ENCODE measurements at places on chromosomes 7 and 10. TPM values are rescaled to one million over a fixed set of nuclear protein-coding genes. Genes with fewer than 3 reads are reported as not detected.

- H3K36me3 ChIP-seq: peaks cover 54% of the 10 kb centered on the region
- no peak overlapping the region for H3K4me3 ChIP-seq
- no peaks in the 10 kb centered on the region for H3K4me1 ChIP-seq
- no peak overlapping the region for H3K27ac ChIP-seq
These were observed 87.0 kb downstream of the LARP4B start for GRCh38 chr10:844552-844951.

DNA sequence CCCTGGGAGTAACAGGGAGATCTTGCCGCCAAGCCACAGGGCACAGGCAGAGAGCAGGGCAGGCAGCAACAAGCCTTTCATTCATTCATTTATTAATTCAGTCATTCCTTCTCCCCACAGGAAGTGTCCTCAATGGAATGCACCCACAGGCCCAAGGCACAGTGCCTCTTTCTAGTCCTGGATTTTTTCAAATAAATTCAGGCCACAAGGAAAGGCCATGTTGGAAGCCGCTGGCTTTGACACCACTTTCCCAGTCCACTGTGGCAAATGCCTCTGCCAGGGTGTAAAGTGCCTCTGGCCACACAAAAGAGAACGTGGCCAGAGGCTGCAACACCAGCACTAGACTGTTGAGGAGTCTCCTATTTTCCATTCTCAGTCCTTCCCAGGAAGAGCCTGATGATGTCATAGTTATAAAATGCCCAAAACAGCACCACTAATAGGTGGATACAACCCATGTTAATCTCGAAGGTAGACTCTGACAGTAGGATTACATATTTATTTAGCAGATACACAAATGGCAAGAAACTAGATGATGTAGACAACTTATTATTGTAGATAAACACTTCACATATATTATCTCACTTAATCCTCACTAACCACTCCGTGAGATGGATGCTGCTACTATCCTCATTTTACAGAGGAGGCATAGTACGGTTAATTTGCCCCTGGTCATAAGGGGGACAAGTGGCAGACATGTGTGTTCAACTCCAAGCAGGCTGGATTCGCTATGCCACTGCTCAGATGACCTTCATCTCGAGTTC, 5.5 kb downstream of the JAZF1 start:
- peak overlapping the region; percentile 52 for H3K27ac ChIP-seq
- no peak overlapping the region for H3K4me3 ChIP-seq
- no peak for DNase-seq
- no peaks in the 10 kb centered on the region for H3K36me3 ChIP-seq
- peaks cover 20% of the 10 kb centered on the region for H3K4me1 ChIP-seq

The DLX5 gene
- total RNA-seq: not detected

The SDK1 gene
- 2.4 TPM for total RNA-seq

The GRB10 gene
- total RNA-seq: 59.3 TPM

The SLC13A1 gene
- 0.12 TPM for total RNA-seq

- H3K36me3 ChIP-seq: peaks cover 7% of the 10 kb centered on the region
- DNase-seq: no peak
- no peaks in the 10 kb centered on the region for H3K27me3 ChIP-seq
- H3K27ac ChIP-seq: no peak overlapping the region
These were observed 15.3 kb downstream of the ZFAND4 start for GRCh38 chr10:45657033-45657926.

The PSD gene
- 0.64 TPM for total RNA-seq

DNA sequence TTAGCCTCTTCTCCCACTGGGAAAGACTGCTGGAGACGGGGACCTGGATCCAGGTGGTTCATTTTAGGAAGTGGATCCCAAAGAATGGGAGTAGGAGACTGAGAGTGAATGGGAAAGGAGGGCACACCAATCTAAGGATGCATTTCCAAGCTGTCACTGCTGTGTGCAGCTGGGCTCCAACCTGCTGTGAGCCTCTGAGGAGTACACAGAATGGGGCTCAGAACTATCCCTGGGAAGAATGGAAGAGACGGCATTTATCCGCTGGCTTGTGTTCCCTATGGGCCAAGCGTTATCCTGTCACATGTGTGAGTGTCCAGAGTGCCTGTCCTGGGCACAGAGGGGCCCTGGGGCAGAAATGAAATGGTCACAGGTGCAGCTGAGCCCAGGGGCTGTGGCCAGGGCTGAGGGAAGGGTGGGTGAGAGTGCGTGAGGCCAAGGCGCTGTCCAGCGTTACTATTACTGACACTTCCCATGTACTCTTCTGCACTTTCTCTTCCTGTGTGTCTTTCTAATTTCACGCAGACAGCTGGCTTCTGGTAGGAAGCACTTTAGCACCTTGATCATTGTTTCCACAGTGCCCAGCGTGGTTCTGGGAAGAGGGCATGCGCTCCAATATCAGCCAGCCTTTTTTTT, 35.4 kb upstream of the PODXL start:
- DNase-seq: no peak
- no peaks in the 10 kb centered on the region for H3K4me1 ChIP-seq
- H3K27ac ChIP-seq: no peak overlapping the region
- no peaks in the 10 kb centered on the region for H3K36me3 ChIP-seq

DNA sequence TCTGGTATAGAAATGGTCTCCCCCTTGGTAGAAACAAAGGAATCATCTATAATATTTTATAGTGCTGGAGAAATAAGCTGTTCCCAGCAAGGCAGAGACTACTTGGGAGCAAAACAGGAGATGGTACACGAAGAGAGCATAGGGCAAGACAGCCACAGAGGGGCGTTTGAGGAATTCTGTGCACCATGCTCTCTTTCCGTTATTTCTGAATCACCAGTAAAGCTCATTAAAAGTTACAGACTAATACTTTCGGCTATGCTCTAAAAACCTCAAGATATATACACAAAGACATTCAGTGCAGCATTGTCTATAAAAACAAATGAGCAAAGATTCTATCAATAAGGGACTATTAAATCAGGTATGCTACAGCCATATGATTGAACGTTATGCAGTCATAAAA, 68.5 kb upstream of the FHIP2A start:
- H3K27ac ChIP-seq: no peak overlapping the region
- no peak overlapping the region for H3K4me3 ChIP-seq

The PYROXD2 gene
- 3.8 TPM for total RNA-seq

GRCh38 chr10:82618007-82618406, 743.0 kb downstream of the NRG3 start:
- no peaks in the 10 kb centered on the region for H3K4me1 ChIP-seq
- H3K4me3 ChIP-seq: no peak overlapping the region
- no peaks in the 10 kb centered on the region for H3K27me3 ChIP-seq
- no peaks in the 10 kb centered on the region for H3K36me3 ChIP-seq

DNA sequence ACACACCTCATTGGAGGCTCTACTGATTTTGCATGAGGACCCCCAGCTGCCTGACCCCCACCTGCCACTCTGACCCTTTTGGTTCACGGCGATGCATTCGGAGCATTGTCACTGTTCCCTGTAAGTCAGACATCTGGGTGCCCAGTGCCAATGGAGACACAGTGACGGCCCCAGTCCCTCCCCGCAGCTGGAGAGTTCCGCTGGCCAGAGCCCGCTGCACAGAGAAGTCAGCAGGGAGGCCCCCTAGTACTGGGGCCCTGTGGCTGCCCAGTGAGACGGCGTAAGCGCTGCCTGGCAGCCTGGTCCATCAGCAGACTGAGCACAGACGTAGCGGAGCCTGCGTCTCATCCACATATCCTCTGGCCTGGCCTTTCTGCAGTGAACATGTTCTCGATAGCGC, 77.5 kb downstream of the NKX6-2 start:
- H3K27me3 ChIP-seq: no peaks in the 10 kb centered on the region
- DNase-seq: peak; percentile 42

GRCh38 chr7:46969303-46970130, 612.4 kb downstream of the TNS3 start:
- H3K27ac ChIP-seq: no peak overlapping the region
- no peaks in the 10 kb centered on the region for H3K36me3 ChIP-seq

- H3K36me3 ChIP-seq: no peaks in the 10 kb centered on the region
- H3K4me3 ChIP-seq: no peak overlapping the region
- H3K4me1 ChIP-seq: no peaks in the 10 kb centered on the region
- no peak overlapping the region for H3K27ac ChIP-seq
- H3K27me3 ChIP-seq: no peaks in the 10 kb centered on the region
These were observed 71.1 kb upstream of the FZD1 start for GRCh38 chr7:91193141-91193540.

The TRIM50 gene
- 0.32 TPM for total RNA-seq

The TMEM139 gene
- total RNA-seq: not detected

DNA sequence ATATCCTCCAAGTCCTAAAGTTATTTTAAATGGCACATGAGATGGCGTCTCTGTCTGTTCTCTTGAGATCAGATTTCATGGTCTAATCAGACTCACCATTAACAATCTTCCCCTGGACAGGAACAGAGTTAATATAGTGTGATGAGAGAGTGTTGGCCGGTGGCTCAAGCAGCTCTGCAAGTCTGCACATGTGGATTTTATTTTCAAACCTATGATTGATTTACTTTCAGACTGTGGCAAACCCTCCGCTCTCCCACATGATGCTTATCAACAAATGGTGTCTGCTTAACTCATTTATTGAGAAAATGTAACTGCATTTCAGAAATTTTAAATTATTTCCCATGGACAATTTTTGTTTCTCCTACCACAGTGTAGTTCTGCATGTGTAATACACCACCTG, 46.5 kb upstream of the HGF start:
- DNase-seq: no peak
- no peaks in the 10 kb centered on the region for H3K4me1 ChIP-seq
- H3K36me3 ChIP-seq: no peaks in the 10 kb centered on the region
- no peak overlapping the region for H3K4me3 ChIP-seq
- no peak overlapping the region for H3K27ac ChIP-seq

GRCh38 chr7:128755819-128756476, 16.8 kb downstream of the CALU start:
- H3K4me1 ChIP-seq: peaks cover 50% of the 10 kb centered on the region
- peaks cover 7% of the 10 kb centered on the region for H3K36me3 ChIP-seq
- no peaks in the 10 kb centered on the region for H3K27me3 ChIP-seq
- H3K27ac ChIP-seq: peak overlapping the region; percentile 85

- H3K27ac ChIP-seq: no peak overlapping the region
- peaks cover 6% of the 10 kb centered on the region for H3K4me1 ChIP-seq
- peaks cover 8% of the 10 kb centered on the region for H3K36me3 ChIP-seq
- no peaks in the 10 kb centered on the region for H3K27me3 ChIP-seq
- H3K4me3 ChIP-seq: no peak overlapping the region
These were observed 215.6 kb downstream of the DOCK4 start for GRCh38 chr7:111990643-111991042.

DNA sequence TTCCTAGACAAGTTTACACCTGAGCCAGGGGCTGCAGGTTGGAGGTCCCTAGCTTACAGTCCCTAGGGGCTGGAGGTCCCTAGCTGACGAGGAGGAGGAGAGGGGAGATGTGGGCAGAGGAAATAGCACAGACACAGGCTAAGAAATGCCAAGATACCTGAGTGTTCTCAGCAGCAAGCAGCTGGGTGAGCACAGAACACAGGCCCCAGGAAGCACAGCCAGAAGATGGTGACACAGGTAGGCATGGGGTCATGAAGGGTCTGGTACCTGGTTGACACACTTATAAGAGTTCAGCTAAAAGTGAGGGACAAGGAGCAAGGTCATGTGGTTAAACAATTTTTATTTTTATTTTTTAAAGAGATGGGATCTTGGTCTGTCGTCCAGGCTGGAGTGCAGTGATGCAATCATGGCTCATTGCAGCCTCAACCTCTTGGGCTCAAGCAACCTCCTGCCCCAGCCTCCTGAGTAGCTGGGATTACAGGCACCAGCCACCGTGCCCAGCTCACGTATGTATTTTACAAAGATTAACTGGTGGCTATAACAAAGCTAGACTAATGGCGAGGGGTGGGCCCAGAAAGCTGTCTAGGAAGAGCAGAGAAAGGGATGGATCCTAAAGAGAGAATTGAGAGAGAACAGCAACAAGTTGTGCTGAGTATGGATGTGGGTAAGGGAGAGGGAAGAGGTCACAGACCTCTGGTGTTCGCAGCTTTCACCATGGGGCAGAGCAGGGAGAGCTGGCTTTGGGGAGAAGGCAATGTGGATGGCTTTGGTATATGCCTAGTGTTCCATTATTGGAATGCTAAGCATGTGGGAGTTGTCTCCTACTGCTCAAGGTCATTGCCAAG, 140.3 kb upstream of the KLF14 start:
- DNase-seq: no peak
- peaks cover 100% of the 10 kb centered on the region for H3K36me3 ChIP-seq
- no peaks in the 10 kb centered on the region for H3K27me3 ChIP-seq
- peak overlapping the region; percentile 48 for H3K27ac ChIP-seq
- peaks cover 20% of the 10 kb centered on the region for H3K4me1 ChIP-seq

The TMEM176B gene
- total RNA-seq: 5.4 TPM

DNA sequence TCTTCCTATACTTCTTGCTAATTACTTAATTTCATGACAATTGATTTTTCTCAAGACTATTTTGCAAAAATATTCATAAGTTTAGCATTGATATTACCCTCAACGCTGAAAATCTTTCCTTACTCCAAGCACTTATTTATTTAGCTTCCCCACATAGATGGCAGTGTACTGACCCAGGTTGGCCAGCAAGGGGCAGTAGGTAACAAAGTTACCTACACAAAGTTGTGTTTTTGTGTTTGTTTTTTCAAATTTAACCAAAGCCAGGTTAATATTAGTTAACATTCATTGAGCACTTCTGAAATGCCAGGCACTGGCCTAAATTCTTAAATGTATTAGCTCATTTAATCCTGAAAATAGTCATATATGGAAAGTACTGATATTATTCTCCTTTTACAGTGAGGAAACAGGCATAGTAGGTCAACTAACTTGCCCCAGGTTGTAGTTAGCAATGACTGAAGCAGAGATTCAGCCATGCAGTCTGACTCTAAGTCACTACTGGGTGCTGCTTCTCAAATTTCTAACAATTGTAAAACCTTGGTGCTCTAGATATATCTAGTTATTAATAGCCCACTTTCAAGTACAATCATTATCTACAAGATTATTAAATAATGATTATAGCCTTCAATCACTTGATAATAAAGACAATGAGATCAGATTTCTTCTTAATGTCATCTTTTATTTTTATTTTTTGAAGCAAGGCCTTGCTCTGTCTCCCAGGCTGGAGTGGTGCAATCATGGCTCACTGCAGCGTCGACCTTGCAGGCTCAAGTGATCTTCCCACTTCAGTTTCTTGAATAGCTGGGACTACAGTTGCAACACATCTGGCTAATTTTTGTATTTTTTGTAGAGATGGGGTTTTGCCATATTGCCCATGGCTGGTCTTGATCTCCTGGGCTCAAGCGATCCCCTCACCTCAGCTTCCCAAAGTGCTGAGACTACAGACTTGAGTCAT, 5.8 kb upstream of the GGCT start:
- DNase-seq: no peak
- H3K36me3 ChIP-seq: no peaks in the 10 kb centered on the region
- no peak overlapping the region for H3K4me3 ChIP-seq
- H3K4me1 ChIP-seq: no peaks in the 10 kb centered on the region
- no peak overlapping the region for H3K27ac ChIP-seq
- no peaks in the 10 kb centered on the region for H3K27me3 ChIP-seq

DNA sequence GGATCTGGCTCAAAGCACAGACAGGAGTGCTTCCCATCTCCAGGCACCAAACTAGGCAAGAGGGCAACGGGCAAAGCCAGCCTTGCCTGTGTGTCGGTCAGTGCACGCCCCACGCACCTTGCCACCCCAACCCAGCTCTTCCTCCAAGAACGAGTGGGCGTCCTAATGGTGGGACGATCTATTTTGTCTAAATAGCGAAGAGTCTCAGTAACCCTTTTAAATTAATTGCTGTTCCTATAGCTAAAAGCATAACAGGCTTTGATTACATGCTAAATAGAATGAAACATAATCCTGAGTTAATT, 12.2 kb downstream of the EN2 start:
- peaks cover 19% of the 10 kb centered on the region for H3K4me1 ChIP-seq
- no peak for DNase-seq

All from psoas muscle (tissue), 8 donors.